ENCODE measurements at places on chromosomes 1 and 21. TPM values are rescaled to one million over a fixed set of nuclear protein-coding genes. Genes with fewer than 3 reads are reported as not detected.

STYXL2 gene
- total RNA-seq: 0.16 TPM

OR14K1 gene
- total RNA-seq: 1.3 TPM

GRCh38 chr1:29984166-29984861 lies 739.1 kb downstream of the MATN1 start:
- DNase-seq: no peak

DNA sequence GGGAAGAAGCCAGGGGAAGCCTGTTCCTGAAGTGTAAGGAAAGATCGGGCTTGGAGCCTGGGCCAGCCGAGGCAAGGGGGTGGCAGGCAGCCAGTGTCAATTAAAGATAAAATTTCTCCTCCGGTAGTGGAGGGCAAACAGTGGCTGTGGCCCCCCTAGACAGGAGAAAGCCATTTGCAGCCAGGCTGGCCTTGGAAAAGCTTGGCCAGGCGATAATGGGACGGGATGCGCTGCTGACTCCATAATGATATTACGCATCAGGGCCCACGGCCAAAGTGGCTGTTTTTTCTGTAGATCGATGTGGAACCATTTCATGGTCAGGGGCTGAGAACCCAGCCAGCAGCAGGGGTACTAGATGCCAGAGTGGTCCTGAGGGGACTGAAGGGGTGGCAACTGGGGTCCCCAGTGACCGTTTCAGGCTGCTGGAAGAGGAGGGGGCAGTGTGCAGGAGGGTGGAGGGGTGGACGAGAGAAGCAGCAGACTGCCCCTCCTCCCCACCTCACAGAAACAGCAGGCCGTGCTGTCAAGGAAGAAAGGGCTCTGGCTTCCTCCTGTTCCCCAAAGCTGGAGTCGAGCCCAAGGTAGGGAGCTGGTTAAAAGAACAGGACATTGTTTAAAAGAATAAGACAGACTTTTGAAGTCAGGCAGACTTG lies 25.2 kb downstream of the KCNC4 start:
- no peak for DNase-seq
